Body of pancreas (tissue), 4 donors: ENCODE measurements at places on chromosomes 7 and 10. TPM values are rescaled to one million over a fixed set of nuclear protein-coding genes. Genes with fewer than 3 reads are reported as not detected.

Gene ZC3HAV1
- total RNA-seq = 13.5 TPM

Gene CALCR
- total RNA-seq = not detected

Gene TIMM23B
- total RNA-seq = 25.9 TPM

Gene VAX1
- not detected for total RNA-seq

Gene SEMA3A
- total RNA-seq = 2.6 TPM

Gene METTL27
- total RNA-seq = 3.3 TPM

Gene PTF1A
- total RNA-seq = 138 TPM

Gene PTN
- 1.6 TPM for total RNA-seq

Gene HPSE2
- not detected for total RNA-seq

Gene PALS2
- total RNA-seq = 11.7 TPM

Gene GPR15LG
- not detected for total RNA-seq

Gene AGMO
- not detected for total RNA-seq

Gene SP4
- 5.3 TPM for total RNA-seq

Gene BAMBI
- 9.1 TPM for total RNA-seq

Gene GIMAP2
- 3.9 TPM for total RNA-seq

Gene DHTKD1
- total RNA-seq = 20.8 TPM

Gene FERD3L
- not detected for total RNA-seq

Gene ZNHIT1
- 74.8 TPM for total RNA-seq

Gene ACSM6
- total RNA-seq = 9.6 TPM
